Activated naive CD4-positive, alpha-beta T cell treated with Interleukin-2 at 50 U/mL for 16 hours (primary cell): ENCODE measurements at places on chromosomes 7 and 10.

- DNase-seq: peak; percentile 62
These were observed at the start of gene JAZF1 for GRCh38 chr7:28180364-28181147. JAZF1 (minus strand) TSS chr7:28180795.

DNA sequence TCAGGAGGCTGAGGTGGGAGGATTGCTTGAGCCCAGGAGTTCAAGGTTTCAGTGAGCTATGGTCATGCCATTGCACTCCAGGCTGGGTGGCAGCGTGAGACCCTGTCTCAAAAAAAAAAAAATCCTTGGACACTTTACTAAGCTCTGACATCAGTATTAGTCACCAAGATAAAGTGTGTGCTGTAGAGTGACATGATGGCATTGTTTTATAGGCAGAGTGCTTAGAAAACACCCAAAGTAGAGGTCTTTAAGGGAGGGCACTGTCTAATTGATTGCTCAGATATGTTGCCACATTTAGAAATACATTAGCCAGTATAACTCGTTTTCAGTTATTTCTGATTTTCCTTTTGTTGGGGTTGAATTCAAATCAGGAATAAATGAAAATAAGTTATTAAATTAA, 235.9 kb downstream of the REEP3 start:
- no peak for DNase-seq

DNA sequence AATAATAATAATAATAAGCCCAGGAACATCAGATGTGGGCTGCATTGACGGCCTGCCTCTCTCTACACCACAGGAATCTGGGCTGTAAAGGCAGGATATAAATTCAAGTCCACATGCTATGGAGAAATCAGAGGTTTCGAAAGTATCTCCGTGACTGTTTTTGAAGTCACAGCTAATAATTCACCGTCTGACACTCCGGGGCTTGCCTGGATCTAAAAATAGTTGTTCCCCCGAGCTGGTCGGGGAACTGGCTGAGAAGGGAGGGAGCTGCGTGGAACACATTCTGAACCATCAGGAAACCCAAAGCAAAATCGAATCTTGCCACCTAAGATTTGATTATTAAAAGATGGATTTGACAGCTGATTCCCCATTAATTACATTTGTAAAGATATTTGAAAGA, 35.4 kb downstream of the KLF6 start:
- DNase-seq: no peak

DNA sequence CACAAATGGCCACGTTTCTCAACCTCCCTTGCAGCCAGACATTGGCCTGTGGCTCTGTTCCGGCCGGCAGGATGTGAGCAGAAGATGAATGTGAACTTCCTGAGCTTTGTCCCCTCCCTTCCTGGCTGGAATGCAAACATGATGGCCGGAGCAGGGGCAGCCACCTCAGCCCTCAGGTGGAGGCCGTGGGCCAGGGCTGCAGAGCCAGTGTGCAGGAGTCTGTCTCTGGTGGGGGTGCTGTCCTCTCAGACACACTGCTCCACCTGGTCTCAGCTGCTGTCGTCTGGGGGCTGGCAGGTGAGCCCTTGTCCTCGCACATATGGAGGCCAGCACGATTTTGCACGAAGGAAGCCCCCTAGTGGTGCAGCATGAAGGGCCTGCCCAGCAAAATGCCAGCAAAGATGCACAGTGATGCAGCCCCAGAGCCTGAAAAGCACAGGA, 25.3 kb upstream of the PWWP2B start:
- DNase-seq: no peak

DNA sequence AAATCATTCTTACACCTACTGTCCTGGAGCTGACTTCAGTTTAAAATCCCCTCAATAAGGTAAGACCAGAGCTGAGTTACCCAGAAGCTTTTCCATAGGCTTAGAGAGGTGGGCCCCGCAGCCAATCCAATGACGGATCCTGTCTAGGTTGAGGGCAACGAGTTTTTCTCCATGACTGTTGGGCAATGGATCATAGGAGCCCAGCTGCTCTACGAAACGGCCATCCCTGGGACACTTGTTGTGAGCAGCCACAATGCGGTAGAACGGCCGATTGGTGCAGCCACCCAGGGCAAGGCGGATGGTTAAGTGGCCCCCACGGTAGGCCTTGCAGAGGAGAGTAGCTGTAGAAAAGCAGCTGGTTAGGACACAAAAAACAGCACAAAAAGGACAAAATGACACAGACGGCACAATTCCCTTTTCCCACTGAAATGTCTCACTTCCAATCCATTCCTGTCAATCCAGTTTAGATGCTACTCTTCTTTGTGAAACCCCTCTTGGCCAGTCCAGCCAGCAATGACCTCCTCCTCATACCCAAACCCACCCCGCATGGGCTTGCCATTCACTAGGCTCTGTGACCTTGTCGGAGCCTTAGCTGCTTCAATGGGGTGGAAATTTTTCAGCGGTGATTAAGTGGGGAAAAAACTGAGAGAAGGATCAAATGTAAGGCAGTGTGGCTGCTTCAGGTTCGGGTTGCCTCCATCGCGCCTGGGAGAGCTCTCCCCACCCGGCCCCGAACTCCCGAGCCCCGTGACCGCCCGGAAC, 580 bp downstream of the MRPS16 start:
- peak; percentile 10 for DNase-seq

GRCh38 chr7:121574109-121574508, 178.0 kb upstream of the FAM3C start:
- no peak for DNase-seq

GRCh38 chr10:25180801-25181200, 6.0 kb downstream of the GPR158 start:
- no peak for DNase-seq

DNA sequence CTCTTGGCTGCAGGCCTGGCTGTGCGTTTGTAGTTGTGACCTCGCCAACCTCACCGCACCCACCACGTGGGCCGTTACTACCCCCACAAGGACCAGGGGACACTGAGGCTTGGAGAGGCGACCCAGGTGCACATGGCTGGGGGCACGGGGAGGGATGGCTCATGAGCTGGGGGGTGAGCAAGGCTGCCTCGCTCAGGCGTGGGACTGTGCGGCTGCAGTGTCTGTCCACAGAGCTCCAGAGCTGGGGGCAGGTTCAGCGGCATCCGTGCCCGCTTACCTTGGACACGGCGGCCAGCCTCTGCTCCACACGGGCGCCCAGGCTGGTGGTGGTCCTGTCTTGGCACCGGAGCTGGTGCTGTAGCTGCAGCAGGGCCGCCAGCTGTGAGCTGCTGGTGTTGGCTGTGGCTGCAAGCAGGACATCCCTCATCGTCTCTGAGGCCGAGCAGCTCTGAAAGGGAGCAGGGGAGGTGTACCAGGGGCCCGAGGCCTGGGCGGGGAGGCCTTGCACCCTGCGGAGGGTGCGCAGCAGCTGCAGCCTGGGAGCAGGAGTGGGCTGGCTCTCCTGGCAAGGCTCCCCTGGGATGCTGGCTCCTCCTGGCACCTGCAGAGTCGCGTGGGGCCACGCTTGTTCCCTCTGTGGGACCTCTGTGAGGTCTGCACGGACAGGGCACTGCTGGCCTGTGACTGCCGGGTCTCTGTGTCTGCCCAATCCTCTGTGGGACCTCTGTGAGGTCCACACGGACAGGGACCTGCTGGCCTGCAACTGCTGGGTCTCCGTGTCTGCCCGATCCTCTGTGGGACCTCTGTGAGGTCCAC, 60.0 kb upstream of the NKX6-2 start:
- DNase-seq: no peak

- DNase-seq: no peak
These were observed 33.7 kb downstream of the ZNF775 start for GRCh38 chr7:150412518-150413488.

GRCh38 chr7:3087243-3087755, 43.6 kb upstream of the CARD11 start:
- no peak for DNase-seq

GRCh38 chr10:110375121-110375520, 70.4 kb upstream of the SMNDC1 start:
- no peak for DNase-seq

DNA sequence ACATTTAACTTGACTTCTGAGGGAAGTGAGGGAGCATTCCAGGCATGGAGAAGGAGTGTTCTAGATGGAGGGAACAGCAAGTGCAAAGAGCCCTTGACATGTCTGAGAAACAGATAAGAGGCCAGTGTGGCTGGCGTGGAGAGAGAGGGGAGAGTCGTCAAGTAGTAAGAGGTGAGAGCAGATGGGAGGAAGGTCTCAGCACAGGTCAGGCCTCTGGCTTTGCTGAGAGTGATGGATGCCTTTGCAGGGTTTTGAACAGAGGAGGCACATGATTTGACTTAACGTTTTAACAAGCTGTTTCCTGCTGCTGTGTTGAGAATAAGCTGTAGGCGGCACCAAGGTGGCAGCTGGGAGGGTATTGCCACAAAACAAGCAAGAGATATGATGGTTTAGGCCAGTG, 97.2 kb downstream of the KAT6B start:
- no peak for DNase-seq

DNA sequence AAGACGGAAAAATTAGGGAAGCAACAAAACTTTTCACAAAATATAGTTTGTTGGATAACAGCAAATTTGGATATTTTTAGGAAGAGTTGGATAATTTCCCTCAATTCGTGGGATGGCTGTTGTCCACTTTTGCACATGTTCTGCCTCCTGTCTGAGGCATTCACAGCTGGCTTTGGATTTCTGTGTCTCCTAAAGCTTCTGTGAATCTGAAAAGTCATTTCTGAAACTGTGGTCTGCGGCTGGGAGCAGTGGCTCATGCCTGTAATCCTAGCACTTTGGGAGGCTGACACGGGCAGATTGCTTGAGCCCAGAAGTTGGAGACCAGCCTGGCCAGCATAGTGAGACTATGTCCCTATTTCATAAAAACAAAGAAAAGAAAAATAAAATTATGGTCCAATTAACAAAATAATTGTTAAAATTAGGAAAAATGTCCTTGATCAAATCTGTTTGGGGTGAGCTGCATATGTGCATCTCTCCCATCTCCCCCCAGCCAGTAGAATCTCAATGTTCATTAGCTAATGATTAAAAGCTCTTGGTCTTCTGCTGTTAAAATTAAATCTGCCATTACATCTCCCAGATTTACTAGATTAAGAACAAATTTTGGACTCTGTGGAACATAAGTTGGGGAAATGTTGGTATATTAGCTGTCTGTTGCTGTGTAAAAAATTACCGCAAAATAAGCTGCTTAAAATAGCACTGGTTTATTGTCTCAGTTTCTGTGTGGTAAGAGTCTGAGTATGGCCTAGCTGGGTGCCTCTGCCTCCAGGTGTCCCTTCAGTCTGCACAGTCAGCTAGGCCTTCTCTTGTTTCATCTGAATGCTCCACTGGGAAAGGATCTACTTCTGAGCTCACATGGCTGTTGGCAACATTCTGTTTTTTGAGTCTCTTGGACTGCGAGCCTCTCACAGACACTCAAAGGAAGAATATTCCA, 332.0 kb upstream of the FZD1 start:
- DNase-seq: no peak

GRCh38 chr10:128985036-128985435, 482.0 kb upstream of the MGMT start:
- DNase-seq: no peak

- DNase-seq: no peak
These were observed 38.8 kb upstream of the CACUL1 start for GRCh38 chr10:118793545-118793944.
